ENCODE measurements at places on chromosomes 12 and 14.

GRCh38 chr14:70061108-70061507 lies 127.6 kb downstream of the SLC8A3 start:
- no peak for DNase-seq

DNA sequence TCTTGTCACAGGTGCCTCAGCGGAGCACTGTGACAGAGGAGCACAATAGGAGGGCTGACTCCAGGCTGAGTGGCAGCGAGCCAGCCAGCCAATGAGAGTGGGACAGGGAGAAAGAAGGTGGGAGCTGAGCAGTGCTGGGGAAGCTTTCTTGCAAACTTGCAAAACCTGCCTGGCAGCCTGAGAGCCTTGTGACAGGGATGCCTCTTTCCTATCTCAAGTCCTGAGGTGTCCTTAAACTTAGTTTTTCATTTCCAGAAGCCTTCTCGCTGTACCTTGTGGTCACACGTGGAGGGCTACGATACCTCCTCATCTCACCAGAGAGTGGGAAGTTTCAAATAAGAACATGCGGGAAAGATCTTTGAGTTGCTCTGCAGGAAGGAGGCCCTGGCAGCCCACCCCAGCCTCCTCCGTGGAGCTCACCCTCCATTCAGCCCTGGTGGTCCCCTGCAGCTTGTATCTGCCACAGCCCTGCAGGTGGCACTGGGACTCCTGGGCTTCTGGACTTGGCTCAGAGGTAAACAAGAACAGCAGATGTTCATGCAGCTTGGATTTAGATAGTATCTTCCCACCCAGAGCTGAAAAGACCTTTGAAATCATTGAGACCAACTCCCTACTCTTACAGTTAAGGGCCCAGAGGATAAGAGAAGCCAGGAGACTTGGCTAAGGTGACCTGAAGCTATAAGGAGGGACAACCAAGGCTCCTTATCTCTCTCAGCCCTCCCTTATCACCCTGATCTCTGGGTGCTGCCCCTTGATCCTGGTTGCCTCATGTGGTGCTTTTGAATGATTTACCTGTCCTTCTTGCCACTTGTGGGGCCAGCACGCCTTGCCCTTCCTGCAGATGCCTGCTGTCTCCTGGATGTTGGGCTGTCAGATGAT lies 153.5 kb upstream of the MAX start:
- DNase-seq, result no peak

DNA sequence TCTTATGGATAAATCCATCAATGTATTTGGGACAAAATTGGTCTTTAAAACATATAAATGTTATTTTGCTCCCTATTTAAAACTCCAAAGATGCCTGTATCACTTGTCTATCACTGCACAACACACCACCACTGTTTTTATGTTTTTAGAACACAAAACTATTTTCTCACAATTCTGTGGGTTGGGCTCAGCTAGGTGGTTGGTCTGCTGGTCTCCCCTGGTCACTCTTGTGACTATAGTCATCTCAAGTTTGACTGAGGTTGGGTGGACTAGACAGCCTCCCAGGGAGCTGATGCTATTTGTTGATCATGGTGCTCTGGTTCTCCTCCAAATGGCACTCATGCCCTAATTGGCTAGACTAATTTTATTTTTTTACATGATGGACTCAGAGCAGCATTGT lies 39.5 kb upstream of the NR1H4 start:
- no peak for DNase-seq

- DNase-seq, result no peak
Observed at GRCh38 chr14:55771242-55771981, 191.4 kb downstream of the KTN1 start.

GRCh38 chr12:78361683-78362082 lies 502.9 kb upstream of the SYT1 start:
- DNase-seq, result no peak

GRCh38 chr12:2154050-2154449 lies 101.3 kb downstream of the CACNA1C start:
- no peak for DNase-seq

Measured in hippocampal formation (tissue), 2 donors.